Choroid plexus epithelial cell (primary cell): ENCODE measurements at places on chromosomes 12 and 14.

GRCh38 chr14:37796703-37797416 is 201.4 kb downstream of the TTC6 start:
- DNase-seq: no peak

DNA sequence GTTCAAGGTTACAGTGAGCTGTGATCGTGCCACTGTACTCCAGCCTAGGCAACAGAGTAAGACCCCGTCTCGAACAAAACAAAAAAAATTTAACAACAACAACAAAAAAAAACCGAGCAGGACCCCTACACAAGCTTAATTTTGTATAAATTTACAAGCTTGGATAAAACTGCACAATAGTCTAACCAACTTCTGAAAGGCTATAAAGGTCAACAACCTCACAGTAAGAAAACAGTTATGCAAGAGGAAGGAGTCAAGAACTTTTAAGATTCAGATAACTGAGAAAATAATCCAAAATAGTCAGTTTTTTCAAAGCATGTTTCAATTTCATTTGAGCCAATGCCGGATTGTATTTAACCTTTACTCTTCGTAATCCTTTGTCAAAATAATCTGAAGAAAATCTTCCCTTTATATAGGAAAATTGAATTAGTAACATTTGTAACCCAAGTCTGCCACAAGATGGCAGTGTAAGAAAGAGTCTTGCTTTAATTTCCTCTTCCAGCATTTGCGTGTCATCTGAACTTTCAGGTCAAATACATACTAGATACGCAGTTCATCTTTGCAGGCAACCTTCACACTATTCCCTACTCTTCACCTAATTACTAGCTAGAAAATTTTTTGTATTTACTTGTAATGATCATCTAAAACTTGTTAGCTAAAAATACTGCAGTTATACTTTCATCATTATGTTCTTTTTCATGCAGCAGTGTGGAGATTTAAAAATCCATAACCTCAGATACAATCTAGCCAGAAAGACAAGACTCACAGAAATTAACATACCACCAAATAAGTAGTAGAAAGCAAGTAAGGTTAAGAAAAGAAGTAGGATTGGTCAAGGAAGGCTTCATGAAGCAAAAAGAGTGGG is 5.8 kb downstream of the CCNB1IP1 start:
- DNase-seq: peak; percentile 82

DNA sequence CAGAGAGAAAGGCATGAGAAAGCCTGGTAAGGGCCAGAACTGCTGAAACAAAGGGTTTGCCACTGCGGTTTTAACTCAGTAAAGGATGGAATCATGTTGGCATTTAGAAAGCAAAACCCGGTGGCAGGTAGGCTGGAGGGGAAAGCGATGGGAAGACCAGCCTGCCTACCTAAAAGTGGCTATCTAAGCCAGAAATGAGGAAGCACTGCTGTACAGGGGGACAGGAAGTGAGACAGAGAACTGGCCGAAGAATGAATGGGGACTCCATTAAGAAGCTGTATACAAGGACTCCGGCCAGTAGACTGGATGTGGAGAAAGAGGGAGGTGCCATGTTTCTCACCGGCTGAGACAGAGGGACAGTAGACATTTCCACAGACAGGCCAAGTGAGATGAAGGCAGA is 48.2 kb downstream of the PPM1H start:
- DNase-seq: no peak

GRCh38 chr14:90720832-90721231 is 95.4 kb downstream of the TTC7B start:
- no peak for DNase-seq

GRCh38 chr14:60508363-60508706 is 611 bp upstream of the SIX6 start:
- DNase-seq: no peak

DNA sequence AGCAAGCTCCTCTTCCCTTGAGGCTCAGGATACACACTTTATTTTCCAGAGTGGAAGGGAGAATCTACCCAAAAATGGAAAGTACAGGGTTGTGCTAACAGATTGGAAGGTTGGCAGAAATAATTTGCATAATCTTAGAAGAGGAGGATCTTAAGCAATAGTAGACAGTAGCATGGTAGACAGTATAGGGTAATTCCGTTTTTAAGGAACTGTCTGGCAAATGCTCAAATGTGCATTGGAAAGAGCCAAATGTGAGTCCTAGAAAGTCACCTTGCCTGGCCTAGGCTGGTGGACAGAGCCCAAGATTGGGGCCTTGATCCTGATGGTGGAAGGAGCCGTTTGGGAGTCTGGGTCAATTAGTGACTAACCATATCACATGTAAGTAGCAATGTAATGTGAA is 13.1 kb upstream of the CARMIL3 start:
- no peak for DNase-seq

- DNase-seq: no peak
Observed at GRCh38 chr14:100739306-100739705, 12.6 kb downstream of the DLK1 start.

DNA sequence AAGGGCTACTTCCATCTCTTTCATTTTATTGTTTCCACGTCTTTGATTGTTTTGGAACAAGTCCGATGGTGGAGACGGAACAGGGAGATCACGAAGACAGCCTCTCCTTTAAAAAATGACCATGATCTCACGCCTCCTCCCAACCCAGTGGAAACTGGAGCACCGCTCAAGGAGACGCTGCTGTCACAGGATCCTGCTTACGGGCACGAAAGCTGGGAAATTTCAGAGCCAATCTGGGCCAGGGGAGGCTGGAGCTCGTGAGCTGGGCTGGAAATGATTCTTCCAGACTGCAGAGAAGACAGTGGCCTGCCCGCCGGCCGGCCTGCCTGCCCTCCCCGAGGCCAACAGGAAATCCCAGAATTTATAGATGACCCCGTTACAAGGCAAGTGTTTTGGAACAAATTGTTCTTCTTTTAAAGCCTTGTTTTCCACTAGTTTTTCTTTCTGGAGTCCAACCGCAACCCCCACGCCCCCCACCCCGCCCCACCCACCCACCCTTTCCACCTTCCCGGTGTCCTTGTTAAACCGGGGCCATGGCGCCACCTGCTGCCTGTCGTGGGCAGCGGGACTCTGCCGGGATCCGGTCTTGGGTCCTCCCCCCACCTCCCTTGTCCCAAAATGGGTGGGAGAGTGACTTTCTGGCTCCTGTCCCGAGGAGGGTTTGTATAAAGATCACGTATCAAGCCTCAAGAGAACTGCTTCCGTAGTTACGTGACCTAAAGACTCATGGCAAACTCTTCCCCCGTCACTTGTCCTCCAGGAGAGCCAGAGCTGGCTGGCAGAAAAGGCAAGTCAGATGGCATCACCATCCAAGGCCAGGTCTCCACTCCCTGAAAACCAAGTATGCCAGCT is 40.3 kb downstream of the MAP1LC3B2 start:
- DNase-seq: peak; percentile 73

GRCh38 chr12:24931666-24932405 is 17.1 kb downstream of the BCAT1 start:
- DNase-seq: no peak

DNA sequence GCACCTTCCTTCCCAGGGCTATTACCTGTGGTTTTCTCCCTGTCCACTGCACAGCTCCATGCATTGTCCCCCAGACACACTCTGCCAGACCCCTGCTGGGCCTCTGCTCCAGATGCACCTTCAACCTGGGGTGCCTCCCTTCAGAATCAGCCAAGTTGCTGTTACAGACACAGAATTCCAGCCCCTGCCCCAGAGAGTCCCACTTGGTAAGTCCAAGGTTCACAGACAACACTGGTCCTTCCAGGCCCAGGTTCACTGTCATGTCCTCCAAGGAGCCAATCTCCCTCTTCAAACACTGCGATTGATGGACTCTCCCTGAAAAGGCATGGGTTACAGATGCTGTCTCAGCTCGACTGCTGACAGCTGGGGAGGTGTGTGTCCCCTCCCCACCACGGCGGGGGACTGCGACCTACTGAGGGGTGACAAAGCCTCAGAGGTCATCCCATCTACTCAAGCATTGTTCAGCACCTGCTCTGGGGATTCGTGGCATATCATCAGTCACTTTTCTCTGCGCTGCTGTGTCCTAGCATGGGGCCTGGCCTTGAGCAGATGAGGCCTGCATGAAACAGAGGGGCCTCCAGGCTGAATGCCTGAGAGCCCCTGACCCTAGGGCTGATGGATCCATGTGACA is 24.3 kb downstream of the CALM1 start:
- DNase-seq: no peak

GRCh38 chr12:90203556-90203955 is 494.9 kb upstream of the ATP2B1 start:
- no peak for DNase-seq

GRCh38 chr14:91573528-91573893 is 63.4 kb upstream of the PPP4R3A start:
- DNase-seq: no peak

GRCh38 chr12:74614426-74614825 is 76.8 kb downstream of the ATXN7L3B start:
- no peak for DNase-seq

- DNase-seq: no peak
Observed at GRCh38 chr12:118922405-118922804, 58.9 kb upstream of the SRRM4 start.

- DNase-seq: peak; percentile 13
Observed at GRCh38 chr12:46711756-46712155, 114.0 kb downstream of the SLC38A4 start.

DNA sequence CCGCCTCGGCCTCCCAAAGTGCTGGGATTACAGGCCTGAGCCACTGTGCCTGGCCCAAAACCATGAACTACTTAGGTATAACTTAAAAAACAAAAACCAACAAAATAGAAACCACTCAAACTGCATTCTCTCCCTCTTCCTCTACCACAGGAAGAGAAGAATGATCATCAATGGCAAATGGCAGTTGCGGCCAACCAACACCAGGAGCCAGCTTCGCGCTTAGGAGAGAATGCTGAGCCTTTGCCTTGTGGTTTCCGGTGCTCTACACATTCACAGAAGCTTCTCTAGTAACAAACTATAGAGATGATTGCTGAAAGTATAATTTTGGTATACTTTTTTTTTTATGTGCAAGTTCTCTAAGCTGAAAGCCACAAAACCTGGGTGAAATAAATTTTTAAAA is 17.1 kb downstream of the CATSPERB start:
- DNase-seq: no peak

DNA sequence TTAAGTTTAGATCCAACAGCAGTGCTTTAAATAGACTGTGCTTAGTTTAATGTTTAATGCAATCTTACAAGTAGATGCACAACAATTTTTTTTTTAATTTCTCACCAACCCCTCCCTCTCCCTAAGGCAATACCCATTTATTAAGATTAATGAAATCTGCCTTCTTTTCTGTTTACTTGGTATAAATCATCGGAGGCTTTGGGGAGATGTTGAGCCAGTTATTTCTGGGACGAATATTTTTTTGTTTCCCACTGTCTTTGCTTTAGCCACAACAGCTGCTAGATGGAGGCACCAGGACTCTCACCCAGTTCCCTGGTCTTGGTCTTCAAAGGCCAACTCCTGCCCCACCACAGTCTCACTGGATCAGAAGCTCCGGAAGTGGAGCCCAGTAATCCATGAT is 113.4 kb downstream of the PLXNC1 start:
- DNase-seq: no peak

DNA sequence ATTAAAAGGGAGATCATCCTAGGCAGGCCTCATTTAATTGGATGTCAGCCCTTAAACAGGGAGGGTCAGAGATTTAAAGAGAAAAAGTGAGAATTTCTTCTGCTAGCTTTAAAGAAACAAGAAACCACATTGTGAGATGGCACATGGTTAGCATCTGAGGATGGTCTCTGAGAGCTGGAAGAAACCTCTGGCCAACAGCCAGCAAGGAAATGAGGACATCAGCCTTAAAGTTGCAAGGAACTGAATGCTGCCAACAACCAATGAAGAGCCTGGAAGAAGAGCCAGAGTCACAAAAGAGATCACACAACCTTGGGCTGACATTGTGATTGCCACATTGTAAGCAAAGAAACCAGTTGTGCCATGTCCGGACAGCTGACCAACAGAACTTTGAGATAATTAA is 17.5 kb upstream of the FAR2 start:
- peak; percentile 83 for DNase-seq

DNA sequence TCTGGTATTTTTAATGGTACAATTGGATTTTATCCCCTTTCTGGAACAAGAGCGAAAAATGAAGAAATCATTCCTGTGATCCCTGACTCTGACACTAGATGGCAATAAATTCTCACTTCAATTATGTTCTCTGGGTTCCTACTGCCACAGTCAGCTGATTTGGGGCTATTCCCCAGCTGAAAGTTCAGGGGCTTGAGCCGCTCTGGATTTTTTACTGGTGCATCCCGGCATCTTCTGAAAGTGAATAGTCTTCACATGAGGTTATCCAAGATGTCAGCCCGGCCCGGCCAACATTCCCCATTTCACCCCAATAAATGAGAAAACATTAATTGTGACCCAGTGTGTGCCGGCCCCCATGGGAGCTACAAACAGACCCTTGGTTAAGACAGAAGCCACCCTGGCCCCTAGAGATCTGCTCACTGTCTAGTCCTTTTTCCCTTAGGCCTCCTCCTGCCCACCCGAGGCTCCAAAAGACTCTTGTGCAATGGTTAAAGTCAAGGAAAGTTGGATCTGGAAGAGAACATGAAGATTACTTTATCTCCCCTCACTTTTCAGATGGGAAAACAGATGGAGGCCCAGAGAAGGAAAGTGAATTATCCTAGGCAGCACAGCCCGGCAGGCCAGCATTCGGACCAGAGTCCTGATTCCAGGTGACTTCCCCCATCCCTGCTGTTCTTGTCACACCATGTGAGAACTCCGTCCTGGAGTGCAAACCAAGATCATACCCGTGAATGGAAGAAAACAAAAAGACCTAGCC is 20.8 kb downstream of the CKAP4 start:
- peak; percentile 72 for DNase-seq

GRCh38 chr14:64927031-64927430 is 12.8 kb downstream of the CHURC1 start:
- no peak for DNase-seq

DNA sequence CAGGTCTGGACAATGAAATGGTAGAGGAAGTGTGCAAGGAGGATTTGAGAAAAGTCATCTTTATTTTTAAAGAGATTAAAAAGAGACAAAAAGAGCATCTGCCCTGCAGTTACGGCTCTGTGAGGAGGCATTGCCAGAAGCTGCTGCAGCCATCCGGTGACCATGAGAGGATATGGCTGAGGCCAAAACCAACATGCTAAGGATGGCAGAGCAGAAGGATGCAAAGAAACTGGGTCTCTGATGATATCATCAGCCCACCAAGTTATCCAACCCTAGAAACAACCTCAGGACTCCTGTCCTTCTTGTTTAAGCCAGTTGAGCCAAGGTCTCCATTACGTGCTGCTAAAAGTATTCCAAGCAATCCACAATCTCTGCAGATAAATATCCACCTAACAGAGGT is 48.0 kb upstream of the CCND2 start:
- no peak for DNase-seq

DNA sequence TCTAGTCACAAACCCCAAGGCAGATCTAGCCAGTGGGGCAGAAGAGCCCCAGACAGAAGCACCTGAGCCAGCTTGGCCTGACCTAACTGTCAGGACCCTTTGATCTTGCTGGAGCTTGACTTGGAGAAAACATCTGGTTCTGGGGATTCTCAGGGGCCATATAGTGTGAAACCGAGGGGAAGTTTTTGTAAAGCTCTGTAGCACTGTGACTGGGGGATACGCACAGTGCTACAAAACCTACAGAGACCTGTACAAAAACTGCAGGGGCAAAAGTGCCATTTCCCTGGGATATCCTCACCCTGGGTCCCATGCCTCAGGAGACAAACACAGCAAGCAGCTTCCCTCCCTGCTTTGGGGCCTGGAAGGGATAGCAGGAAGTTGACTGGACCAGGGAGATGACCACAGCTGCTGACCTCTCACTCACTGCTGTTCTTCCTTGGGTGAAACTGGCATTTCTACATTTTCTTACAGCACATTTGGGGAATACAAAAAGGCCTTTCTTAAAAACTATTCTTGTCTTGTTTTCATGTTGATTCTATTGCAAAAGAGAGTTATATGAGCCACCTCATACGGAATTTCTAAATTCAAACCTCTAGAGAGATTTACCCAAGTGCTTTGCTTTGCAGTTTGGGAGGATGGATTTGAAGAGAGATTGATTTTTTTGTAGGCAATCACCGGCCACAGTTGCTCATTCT is 140.0 kb downstream of the DAD1 start:
- DNase-seq: peak; percentile 67
